ENCODE measurements at places on chromosomes 12 and 14.

DNA sequence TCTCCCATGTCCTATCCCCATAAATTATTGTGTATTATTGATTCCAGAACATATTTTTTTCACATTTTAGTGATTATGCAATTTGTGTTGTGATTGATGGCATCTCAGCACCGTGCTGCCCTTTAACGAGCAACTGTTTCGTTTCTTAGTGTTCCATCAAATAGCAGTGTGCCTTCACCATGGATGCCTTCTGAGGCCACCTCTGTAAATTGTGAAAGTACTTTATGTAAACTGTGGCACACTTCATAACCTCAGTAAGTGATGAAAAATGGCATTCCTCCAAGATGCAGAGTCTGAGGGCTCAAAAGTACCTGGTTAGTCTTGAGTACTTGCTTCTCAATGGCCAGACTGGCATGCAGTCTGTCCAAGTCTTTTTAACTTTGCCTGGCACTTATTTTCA is 8.2 kb downstream of the CHST11 start:
- no peak for DNase-seq

- DNase-seq, result no peak
Observed at GRCh38 chr12:123475246-123475703, 17.3 kb downstream of the SNRNP35 start.

DNA sequence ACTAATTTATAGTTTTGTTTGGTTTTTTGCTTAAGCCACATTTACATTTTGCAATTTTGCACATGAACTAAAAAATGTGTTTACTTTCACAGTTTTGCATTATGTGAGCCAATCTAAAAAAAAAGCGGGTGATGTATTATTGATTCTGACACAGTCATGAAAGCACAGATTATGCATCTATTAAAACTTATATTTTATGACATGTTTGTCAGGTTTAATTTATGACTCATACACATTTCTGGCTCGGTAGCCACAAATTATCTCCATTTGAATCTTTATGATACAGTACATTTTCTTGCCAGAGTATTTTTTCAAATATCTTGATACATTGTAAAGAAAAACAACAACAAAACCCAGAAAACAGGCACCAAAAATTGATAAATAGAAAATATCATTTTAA is 280.4 kb upstream of the GRIP1 start:
- no peak for DNase-seq

DNA sequence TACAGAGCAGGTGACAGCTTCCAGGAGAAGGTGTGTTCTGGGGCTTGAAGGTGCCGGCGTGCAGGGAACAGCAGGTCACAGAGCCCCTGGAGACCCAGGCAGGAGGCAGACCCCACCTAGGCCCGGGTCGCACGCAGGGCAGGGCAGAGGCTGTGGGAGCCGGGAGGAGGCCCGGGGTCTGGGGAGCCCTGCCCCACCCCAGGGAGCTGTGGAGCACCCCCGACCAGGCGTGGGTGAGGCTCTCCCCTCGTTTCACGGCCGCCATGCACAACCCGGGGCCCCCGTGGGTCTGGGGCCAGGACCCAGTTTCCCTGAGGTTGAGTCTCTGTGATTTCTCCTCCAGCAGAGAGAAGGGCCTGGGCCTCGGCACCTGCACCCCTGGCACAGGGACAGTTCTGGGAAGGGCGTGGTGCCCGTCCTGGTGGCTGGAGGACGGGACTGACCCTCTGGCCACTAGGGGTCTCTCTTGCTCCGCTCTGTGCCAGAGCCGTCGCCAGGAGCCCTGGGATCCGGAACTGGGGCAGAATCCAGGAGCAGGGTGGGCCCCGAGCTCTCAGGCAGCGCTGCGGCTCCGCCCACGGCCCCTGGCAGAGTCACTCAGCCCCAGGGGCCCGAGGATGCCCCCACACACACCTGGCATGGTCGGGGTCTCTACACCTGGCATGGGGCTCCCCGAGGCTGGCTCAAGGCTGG is 75.2 kb upstream of the FBRSL1 start:
- peak; percentile 46 for DNase-seq

GRCh38 chr14:50978888-50979287 is 34.6 kb upstream of the PYGL start:
- no peak for DNase-seq

DNA sequence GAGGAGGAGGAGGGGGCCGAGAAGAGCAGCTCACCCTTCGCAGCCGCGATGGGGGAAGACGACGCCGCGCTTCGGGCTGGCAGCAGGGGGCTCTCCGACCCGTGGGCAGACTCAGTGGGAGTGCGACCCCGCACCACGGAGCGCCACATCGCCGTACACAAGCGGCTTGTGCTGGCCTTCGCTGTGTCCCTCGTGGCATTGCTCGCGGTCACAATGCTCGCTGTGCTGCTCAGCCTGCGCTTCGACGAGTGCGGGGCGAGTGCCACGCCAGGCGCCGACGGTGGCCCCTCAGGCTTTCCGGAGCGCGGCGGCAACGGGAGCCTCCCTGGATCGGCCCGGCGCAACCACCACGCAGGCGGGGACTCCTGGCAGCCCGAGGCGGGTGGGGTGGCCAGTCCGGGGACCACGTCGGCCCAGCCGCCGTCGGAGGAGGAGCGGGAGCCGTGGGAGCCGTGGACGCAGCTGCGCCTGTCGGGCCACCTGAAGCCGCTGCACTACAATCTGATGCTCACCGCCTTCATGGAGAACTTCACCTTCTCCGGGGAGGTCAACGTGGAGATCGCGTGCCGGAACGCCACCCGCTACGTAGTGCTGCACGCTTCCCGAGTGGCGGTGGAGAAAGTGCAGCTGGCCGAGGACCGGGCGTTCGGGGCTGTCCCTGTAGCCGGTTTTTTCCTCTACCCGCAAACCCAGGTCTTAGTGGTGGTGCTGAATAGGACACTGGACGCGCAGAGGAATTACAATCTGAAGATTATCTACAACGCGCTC is 745 bp downstream of the TRHDE start:
- no peak for DNase-seq

DNA sequence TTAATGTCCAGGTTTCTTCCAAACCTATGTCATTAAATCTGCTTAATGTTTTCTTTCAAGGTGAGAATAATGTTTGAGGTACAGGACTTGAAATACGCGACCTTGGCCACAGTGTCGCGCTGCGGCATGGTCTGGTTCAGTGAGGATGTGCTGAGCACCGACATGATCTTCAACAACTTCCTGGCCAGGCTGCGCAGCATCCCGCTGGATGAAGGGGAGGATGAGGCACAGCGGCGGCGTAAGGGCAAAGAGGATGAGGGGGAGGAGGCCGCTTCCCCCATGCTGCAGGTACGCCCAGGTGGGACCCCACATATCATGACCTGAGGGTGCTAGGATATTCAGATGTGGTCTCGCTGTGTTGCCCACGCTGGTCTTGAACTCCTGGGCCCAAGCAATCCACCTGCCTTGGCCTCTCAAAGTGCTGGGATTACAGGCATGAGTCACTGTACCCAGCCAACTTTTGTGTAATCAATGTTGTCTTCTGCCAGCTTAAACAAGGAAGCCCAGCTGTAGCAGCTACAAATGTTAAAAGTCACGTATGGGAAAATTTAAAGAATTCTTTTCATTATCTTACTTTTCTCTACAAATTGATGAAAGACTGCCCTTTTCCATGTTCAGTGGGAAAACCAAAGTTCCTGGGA is 50.8 kb downstream of the DYNC1H1 start:
- DNase-seq, result no peak

DNA sequence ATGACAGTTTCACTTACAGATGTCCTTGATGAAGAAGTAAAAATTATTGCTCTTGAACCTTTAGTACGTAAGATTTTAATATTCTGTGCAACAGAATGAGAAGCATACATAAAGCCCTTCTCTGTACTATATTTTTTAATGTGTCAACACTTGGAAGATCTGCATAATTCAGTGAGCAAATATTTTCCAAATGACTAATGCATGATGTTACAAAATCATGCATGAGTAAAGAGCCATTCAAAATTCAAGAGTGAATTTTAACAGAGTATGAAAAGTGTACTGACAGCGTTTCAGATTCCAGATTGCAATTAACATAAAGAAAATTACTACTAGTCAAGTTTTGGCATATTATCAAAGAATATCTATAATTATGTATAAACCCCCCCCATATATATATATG is 101.4 kb upstream of the BBS10 start:
- no peak for DNase-seq

DNA sequence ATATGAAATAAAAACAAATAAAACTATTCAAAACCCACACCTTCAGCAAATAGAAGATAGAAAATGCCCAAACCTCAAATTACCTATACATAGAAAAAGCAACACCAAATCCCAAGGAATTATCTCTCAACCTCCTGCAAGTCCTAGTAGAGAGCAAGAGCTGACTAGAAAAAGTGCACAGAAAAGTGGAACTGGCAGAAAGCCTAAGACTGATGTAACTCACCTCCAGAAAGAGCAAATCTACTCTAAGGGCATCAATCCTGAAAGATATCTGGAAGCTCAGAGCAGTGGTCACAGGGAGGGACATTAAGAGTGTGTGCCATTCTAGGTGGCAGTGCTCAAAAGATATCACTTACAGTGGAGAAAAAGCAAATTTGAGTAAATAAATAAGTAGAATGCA is 62.1 kb upstream of the PLEKHG7 start:
- DNase-seq, result no peak

GRCh38 chr12:117202033-117202432 is 11.8 kb upstream of the FBXO21 start:
- DNase-seq, result no peak

Data from NCI-H187 treated with DMSO at 0.1 percent for 48 hours (cell line).